ENCODE measurements at places on chromosomes 11 and 22. TPM values are rescaled to one million over a fixed set of nuclear protein-coding genes. Genes with fewer than 3 reads are reported as not detected.

ART1 gene
- not detected for polyA plus RNA-seq

ACCS gene
- 0.60 TPM for polyA plus RNA-seq

AGBL2 gene
- 1.0 TPM for polyA plus RNA-seq

CARD16 gene
- polyA plus RNA-seq = 268 TPM

OR5P2 gene
- polyA plus RNA-seq = not detected

UBQLNL gene
- polyA plus RNA-seq = not detected

IGF2 gene
- not detected for polyA plus RNA-seq

GAL3ST3 gene
- not detected for polyA plus RNA-seq

NAALAD2 gene
- not detected for polyA plus RNA-seq

- no peaks in the 10 kb centered on the region for H3K36me3 ChIP-seq
- H3K27ac ChIP-seq = no peak overlapping the region
- no peaks in the 10 kb centered on the region for H3K27me3 ChIP-seq
- DNase-seq = no peak
These were observed 7.5 kb upstream of the RAG2 start for GRCh38 chr11:36605221-36606216.

DNA sequence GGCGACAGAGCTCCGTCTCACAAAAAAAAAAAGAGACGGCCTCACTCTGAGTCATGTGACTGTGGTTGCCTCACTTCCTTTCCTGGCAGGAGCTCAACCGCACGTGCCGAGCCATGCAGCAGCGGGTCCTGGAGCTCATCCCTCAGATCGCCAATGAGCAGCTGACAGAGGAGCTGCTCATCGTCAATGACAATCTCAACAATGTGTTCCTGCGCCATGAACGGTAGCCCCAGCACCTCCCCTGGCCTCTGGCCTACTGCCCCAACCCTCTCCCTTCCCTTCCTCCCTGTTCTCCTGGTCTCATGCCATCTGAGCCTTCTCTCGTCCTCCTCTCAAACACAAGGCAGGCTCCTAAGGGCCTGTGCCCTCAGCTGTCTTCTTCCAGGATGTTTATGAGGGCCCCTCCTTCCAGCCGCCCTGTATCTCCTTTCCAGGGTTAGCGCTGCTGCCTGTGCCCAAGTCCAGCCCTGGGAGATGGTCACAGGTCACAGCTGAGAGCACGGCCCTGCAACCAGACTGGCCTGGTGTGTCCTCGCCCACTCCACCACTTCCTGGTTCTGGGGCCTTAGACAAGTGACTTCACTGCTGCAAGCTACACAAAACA, 30.7 kb downstream of the TOM1 start:
- no peak for DNase-seq
- H3K4me3 ChIP-seq = no peak overlapping the region
- peaks cover 13% of the 10 kb centered on the region for H3K36me3 ChIP-seq
- H3K27me3 ChIP-seq = no peaks in the 10 kb centered on the region
- peaks cover 20% of the 10 kb centered on the region for H3K4me1 ChIP-seq

DNA sequence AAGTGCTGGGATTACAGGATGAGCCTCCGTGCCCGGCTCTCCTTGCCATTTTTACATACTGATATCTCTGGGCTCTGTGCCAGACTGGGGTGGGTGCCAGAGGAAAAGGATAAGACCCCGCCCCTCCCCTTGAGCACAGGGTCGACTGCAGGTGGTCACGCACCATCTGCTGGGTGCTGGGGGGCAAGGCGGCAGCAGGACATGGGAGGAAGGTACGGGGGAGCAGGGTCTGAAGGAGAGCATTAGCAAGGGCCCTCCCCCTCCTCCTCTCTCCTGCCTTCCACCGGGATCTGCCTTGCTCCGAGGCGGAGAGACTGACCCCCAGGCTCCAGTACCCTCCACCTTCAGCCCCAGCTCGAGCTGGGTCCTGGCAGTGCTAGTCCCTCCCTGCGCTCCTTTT, 9.7 kb upstream of the PGA3 start:
- no peaks in the 10 kb centered on the region for H3K36me3 ChIP-seq
- H3K4me3 ChIP-seq = no peak overlapping the region
- no peaks in the 10 kb centered on the region for H3K4me1 ChIP-seq
- no peaks in the 10 kb centered on the region for H3K27me3 ChIP-seq

GRCh38 chr11:104467404-104467803, 303.5 kb upstream of the PDGFD start:
- no peaks in the 10 kb centered on the region for H3K27me3 ChIP-seq
- DNase-seq = no peak
- H3K4me3 ChIP-seq = no peak overlapping the region
- H3K4me1 ChIP-seq = no peaks in the 10 kb centered on the region
- H3K27ac ChIP-seq = no peak overlapping the region

- H3K4me1 ChIP-seq = no peaks in the 10 kb centered on the region
- H3K36me3 ChIP-seq = no peaks in the 10 kb centered on the region
- DNase-seq = no peak
- H3K27ac ChIP-seq = no peak overlapping the region
These were observed 97.0 kb downstream of the RDX start for GRCh38 chr11:110199184-110199981.

GRCh38 chr11:118984825-118985224, 13.1 kb upstream of the CENATAC start:
- H3K27me3 ChIP-seq = no peaks in the 10 kb centered on the region
- no peak overlapping the region for H3K27ac ChIP-seq
- H3K4me1 ChIP-seq = no peaks in the 10 kb centered on the region
- no peak overlapping the region for H3K4me3 ChIP-seq
- no peaks in the 10 kb centered on the region for H3K36me3 ChIP-seq

GRCh38 chr22:45670981-45671782, 452 bp upstream of the ATXN10 start:
- peaks cover 22% of the 10 kb centered on the region for H3K4me1 ChIP-seq
- H3K27me3 ChIP-seq = peaks cover under 1% of the 10 kb centered on the region
- peak overlapping the region; percentile 49 for H3K27ac ChIP-seq
- no peaks in the 10 kb centered on the region for H3K36me3 ChIP-seq
- no peak for DNase-seq

DNA sequence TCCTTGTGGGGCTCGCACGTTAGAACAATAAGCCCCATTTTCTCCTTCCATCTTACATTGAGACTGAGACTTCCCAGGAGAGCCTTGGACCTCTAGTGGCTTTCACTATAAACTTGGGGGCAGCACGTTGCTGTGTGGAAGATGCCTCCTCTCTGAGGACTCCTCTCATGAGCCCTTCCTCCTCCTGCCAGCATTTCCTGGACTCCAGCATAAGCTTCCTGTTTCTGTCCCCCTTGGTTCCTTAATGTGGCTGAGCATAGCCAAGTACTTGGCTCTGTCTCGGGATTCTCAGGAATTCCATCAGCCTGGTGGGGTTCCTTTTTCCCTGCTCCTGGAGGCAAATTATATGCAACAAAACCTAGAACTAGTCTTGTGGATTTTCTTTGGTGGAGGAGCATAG, 38.8 kb upstream of the UBASH3B start:
- H3K36me3 ChIP-seq = no peaks in the 10 kb centered on the region
- no peaks in the 10 kb centered on the region for H3K27me3 ChIP-seq
- no peaks in the 10 kb centered on the region for H3K4me1 ChIP-seq
- DNase-seq = no peak
- no peak overlapping the region for H3K4me3 ChIP-seq
- no peak overlapping the region for H3K27ac ChIP-seq

DNA sequence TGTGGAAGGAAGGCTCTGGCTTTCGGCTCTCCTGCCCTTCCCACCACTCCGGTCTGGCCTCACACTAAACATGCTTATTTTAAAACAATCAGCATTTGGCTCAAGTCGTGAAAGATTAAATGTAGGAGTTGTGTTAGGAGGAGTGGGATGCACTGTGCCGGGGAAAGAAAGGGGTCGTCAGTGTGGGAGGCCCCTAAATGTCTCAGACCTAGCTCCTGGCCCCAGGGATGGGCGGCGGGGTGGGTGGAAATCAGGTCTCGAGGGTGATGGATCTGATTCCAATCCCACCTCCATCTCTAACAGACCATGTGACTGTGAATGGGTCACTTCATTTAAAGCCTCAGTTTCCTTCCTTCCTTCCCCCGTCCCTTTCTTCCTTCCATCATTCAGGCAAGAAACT, 6.9 kb upstream of the SHISAL1 start:
- H3K36me3 ChIP-seq = no peaks in the 10 kb centered on the region
- no peak for DNase-seq
- H3K27me3 ChIP-seq = no peaks in the 10 kb centered on the region
- H3K27ac ChIP-seq = no peak overlapping the region
- H3K4me1 ChIP-seq = peaks cover 4% of the 10 kb centered on the region

DNA sequence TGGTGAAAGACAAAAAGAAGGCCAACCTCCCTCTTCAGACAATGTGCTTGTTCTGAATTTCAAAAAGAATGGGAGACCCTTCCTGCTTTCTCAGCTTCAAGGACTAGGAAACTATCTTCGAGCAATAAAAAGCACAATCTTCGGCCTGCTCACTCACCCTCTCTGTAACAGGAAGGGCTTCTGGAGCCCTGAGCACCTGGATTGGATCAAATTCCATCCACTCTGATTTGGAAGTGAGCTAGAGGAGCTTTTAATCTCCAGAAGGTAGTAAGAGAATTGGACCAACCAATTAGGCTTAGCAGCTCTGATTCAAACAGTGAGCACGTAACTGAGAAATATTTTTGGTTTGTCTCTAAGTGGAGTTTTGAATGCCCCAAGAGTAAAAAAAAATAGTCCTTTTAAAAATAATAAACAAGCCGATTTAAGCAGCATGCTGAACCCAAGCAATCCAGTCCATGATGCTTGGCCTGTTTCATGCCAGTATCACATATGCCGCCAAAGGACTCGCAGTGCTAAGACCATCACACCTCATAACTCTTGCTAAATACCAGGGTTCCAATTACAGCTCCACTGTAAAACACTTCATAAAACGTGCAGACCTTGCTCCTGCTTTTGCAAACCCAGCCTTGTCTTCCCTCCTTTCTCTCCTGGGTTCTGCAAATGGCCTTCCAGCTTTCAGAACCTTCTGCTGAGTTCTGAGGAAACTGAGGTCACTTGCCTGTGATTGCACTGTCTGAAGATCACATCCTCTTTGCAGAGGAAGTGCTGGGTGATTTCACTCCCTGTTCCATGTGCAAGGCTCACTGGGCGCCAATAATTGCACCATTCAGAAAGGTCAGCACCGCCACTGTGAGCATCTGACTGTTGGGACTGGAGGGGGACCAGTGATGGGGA, 74.4 kb downstream of the SLC1A2 start:
- no peak overlapping the region for H3K4me3 ChIP-seq
- H3K4me1 ChIP-seq = peaks cover 48% of the 10 kb centered on the region
- H3K27me3 ChIP-seq = no peaks in the 10 kb centered on the region

- H3K4me1 ChIP-seq = no peaks in the 10 kb centered on the region
- DNase-seq = no peak
- no peaks in the 10 kb centered on the region for H3K27me3 ChIP-seq
- no peak overlapping the region for H3K4me3 ChIP-seq
These were observed 30.8 kb downstream of the ACO2 start for GRCh38 chr22:41499624-41500280.

GRCh38 chr22:42791721-42792452, 65.2 kb downstream of the ARFGAP3 start:
- H3K4me1 ChIP-seq = no peaks in the 10 kb centered on the region
- H3K27me3 ChIP-seq = no peaks in the 10 kb centered on the region
- H3K4me3 ChIP-seq = no peak overlapping the region

DNA sequence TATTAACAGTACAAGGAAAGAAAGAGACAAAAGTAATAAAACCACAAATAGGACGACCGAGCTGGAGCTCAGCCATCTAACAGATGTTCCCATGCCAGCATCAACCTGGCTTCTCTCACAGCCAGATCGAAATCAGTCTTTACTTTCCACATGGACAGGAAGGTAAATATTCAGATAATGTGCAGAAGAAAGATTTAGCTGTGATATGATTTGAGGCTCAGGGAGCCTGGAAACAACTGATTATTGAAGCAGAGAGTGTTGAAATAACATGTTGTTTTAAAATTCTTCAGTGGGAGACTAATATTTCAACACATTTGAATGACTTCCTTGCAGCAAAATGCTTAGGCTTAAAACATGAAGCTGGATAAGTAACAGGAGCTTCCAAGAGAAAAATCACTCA, 546.8 kb downstream of the ETS1 start:
- no peak for DNase-seq

DNA sequence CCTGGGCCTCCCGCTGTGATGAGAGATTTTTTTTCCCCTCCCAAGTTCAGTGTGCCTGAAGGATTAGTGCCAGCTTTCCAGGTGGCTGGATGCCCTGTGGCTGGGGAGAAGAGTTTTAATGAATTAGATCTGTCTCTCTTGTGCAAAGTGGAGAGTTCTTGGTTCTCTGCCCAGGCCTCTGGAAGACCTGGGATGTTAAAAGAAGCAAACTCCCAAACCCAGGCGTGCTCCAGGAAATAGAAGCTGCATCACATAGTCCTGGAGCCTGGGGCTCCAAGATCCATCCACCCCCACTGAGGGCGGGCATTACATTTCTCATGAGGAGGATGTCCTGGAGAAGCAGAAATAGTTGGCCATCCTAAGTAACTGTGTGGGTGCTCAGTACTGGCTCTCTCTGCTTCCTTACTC, 30.6 kb downstream of the SDHAF2 start:
- no peaks in the 10 kb centered on the region for H3K4me1 ChIP-seq
- DNase-seq = no peak
- no peaks in the 10 kb centered on the region for H3K36me3 ChIP-seq
- H3K27me3 ChIP-seq = no peaks in the 10 kb centered on the region
- no peak overlapping the region for H3K4me3 ChIP-seq
- H3K27ac ChIP-seq = no peak overlapping the region

GRCh38 chr11:17432002-17432401, 43.5 kb upstream of the KCNJ11 start:
- DNase-seq = no peak
- H3K27ac ChIP-seq = no peak overlapping the region
- no peaks in the 10 kb centered on the region for H3K27me3 ChIP-seq
- H3K4me1 ChIP-seq = no peaks in the 10 kb centered on the region

DNA sequence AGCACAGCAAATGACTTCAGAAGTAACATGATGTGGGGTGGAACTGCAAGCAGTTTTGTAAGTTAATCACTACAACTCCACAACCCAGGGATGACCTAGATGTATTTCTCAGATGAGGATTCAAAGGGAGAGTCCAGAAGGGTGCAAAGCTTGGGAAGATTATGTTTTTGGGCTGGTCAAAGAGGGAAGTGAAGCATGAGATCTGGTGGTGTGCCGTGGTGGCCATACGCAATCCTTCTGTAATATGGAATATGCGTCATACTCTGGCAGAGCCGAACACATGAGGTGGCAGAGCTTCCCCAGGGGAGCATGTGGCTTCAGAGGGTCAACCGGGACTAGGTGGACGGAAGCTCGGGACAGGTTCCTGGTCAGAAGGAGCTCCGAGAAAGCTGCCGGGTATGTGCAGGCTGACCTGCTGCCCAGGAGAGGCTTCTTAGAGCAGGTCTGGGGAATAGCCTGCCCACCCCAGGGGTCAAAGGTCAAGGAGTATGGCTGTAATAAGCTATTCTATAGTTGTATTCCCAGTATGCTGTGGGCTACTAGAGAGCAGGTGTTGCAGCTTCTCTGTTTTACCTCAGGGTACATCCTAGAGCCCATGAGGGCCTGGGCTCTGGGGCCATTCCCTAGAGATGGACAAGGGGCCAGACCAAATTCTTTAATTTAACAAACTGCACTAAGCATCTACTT, 70.1 kb upstream of the PHOX2A start:
- H3K27me3 ChIP-seq = no peaks in the 10 kb centered on the region
- DNase-seq = no peak
- H3K27ac ChIP-seq = no peak overlapping the region
- H3K4me1 ChIP-seq = no peaks in the 10 kb centered on the region

- no peak overlapping the region for H3K4me3 ChIP-seq
- no peaks in the 10 kb centered on the region for H3K36me3 ChIP-seq
- no peak for DNase-seq
- H3K4me1 ChIP-seq = no peaks in the 10 kb centered on the region
These were observed 10.6 kb downstream of the SNX32 start for GRCh38 chr11:65844231-65844872.

GRCh38 chr11:77029829-77030228, 4.4 kb upstream of the B3GNT6 start:
- no peaks in the 10 kb centered on the region for H3K27me3 ChIP-seq
- no peak for DNase-seq
- H3K27ac ChIP-seq = no peak overlapping the region
- H3K4me3 ChIP-seq = no peak overlapping the region
- H3K4me1 ChIP-seq = no peaks in the 10 kb centered on the region
- H3K36me3 ChIP-seq = no peaks in the 10 kb centered on the region
